ENCODE measurements at places on chromosomes 13 and 19.

DNA sequence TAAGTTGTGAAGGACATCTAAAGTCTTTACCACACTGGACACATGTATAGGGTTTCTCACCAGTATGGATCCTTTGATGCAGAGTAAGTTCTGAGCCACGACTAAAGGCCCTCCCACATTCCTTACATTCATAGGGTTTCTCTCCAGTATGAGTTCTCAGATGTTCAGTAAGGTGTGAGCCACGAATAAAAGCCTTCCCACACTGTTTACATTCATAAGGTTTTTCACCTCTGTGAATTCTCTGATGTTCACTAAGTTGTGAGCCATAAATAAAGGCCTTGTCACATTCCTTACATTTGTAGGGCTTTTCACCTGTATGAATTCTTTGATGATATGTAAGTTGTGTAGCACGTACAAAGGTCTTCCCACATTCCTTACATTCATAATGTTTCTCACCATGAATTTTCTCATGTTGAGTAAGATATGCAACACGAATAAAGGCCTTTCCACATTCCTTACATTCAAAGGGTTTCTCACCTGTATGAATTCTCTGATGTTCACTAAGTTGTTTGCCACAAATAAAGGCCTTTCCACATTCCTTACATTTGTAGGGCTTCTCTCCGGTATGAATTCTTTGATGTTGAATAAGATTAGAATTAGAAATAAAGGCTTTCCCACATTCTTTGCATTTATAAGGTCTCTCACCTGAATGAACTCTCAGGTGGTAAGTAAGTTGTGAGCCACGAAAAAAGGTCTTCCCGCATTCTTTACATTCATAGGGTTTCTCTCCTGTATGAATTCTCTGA is 29.8 kb downstream of the ZNF571 start:
- DNase-seq: no peak

- DNase-seq: no peak
Measured at GRCh38 chr19:35703343-35703742, 1.0 kb upstream of the ZBTB32 start.

DNA sequence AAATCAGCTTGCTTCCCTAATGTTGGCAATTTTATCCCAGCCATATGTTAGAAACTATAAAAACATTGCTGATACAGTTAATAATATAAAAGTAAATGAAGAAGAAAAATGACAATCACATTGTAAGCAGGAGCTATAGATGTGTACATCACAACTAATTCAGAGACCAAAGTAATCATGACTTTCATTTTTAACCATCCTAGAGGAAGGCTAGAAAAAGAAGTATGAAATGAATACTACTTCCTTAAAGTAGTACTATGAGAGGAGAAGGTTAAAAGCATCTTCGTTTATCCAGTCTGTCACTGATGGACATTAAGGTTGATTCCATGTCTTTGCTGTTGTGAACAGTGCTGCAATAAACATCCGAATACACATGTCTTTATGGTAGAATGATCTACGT is 135.5 kb downstream of the IRS2 start:
- DNase-seq: no peak

GRCh38 chr19:32555786-32556185 is 25.2 kb upstream of the PDCD5 start:
- DNase-seq: no peak

DNA sequence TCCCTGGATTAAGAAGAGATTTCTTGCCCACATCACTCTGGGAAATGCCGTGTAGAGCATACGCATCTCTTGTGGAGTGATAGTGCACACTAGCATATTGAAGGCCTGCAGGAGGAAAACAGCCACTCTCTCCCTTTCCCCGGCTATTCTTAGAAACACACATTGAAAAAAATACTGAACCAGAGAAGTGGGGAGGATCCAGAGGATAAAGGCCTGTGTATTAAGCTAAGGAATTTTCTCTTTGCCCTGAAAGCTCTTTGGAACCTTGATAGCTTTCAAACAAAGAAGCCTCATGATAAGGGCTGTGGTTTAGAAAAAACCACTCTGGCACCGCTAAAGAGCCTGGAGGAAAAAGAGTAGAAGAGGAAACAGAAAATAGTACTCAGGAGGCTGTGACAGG is 386.1 kb upstream of the NBEA start:
- no peak for DNase-seq

DNA sequence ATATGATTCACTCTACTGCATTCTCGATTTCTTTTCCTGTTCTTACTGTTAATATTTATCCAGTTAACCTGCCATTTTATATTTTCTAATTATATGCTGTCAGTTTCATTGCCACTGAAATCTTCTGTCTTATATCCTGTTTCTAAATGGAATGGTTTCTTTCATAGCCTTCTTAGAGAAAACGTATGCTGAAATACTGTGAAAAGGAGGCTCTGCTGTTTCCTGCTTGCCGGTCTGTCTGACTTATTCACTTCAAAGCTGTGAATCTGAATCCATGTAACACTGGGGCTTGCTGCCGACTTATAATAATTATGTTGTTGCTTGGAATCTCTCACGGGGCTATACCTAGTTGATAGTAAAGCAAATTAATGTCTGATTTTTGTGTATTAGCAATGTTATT is 80.0 kb downstream of the GPR12 start:
- no peak for DNase-seq

GRCh38 chr19:36060430-36060829 is 5.7 kb downstream of the WDR62 start:
- DNase-seq: no peak

DNA sequence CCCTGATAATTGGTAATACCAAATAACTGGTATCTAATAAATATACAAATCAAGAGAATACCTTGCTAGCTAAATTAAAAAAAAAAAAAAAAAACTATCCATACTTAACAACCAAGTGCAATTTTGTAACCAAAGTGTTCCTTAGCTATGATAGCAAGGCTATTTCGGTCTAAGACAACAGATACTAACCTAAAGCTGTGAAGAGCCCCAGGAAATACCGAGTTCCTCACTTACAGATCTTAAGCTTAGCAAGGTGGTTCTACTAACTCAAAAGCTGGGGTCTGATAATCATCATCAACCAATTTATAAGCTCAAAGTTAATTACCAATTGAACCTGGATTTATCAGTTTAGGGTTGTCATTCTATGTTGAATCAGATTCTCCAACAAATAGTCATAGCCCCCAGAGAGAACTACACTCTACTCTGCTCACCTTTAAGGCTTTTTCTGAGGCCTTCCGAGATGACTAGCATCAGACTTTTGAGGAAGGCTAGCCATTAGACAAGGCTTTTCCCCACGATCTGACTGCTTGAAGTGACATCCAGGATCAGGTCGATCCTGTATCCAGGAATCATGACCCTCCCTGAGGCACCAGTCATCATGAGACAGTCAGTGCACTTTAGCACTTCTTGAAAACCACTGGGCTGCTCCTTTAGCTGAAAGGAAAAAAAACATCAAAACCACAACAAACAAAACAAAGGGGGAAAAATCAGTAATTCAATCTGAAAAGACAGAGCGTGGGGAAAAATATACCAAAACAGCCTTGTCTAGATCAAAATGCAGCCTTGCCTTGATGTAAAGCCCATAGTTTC is 31.9 kb downstream of the INTS6 start:
- no peak for DNase-seq

DNA sequence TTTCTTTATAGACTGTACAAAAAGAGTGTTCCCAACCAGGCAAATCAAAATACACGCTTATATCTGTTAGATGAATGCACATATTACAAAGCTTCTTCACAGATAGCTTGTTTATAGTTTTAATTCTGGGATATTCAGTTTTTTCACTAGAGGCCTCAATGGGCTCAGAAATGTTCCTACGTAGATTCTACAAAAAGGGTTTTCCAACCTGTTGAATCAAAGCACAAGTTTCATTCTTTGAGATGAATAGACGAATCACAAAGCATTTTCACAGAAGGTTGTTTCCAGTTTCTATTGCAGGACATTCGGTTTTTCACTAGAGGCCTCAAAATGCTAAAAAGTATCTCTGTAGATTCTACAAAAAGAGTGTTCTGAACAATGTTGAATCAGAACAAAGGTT is 1490.3 kb downstream of the UQCRFS1 start:
- no peak for DNase-seq

GRCh38 chr19:13926010-13926409 is 12.2 kb downstream of the PODNL1 start:
- DNase-seq: no peak

DNA sequence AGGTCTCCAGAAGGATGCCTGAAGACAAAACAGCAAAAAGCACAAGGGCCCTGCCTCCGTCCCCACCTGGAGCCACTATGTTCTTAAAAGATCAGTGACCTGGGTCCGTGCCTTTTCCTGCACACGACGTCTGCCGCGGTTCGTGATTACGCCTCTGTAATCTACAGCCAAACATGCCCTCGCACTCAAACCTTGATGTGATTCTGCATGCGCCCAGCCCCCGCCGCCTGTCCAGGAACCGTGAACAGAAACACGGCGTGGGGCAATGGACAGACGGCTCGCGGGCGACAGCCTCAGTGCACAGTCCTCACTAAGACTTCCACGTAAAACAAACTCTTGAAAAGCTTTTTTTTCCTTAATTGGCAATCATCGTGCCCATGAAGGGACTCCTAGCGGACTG is 15.5 kb downstream of the C13orf46 start:
- no peak for DNase-seq

DNA sequence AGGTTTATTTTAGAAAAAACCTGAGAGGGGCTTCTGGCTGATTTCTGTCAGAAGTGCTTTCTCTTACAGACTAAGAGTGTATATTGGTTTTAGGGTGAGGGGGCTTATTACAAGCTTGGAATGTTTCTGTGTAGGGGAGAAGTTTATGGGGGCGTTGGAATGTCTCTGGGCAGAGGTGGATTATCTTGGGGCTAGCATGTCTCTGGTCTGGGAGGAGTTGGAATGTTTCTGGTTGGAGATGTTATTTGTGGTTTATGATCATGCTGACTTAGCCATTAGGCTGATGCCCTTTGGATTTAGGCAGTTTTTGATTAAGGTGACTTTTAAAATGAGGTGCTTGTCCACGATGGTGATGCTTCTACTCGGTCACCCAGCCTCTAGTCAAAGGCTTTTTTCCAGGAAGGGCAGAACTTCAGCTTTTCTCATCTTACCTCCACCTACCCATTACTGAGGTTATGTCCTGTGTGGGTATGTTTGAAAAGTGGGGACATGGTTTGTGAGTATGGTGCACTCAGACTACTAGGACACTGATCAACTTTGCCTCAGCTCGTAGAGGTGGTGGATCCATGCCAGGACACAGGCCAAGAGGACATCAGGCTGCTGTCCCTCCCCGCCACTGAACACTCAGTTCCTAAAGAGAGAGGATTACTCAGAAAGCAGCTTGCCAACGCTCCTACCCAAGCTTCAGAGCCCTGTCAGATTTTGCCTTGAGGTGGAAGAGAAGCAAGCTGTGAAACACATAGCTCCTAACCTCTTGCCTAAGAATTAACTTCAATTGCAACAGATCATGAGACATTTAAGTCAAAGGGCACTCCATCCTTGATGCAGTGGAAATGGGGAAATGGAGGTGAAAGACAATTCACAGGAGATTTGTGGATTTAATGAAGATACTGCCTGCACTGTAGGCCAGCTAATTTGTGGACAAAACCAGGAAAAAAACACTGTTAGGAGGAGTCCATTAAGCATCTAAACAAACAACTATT is 63.6 kb downstream of the ZNF44 start:
- DNase-seq: no peak

DNA sequence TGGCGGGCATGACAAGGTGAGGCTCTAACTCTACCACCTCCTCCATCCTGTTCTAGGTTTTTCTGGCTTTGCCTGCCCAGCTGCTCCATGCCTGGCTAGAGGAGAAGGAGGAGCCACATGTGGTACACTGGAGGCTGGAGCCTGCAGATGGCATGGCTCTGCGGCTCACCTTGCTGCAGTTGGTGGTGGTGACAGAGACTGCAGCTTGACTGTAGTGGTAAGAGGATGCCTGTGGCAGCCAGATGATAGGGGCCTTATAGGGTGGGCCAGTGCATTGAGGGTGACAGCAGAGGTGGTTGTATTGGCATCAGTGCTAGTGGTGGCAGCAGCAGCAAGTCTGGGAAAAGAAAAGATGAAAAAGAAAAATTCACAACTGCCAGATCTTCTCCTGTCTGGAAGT is 146.2 kb downstream of the TNFRSF19 start:
- no peak for DNase-seq

- DNase-seq: no peak
Measured at GRCh38 chr13:97328222-97328790, 105.7 kb upstream of the RAP2A start.

- no peak for DNase-seq
Measured at GRCh38 chr19:43618921-43619261, 538 bp downstream of the ZNF428 start.

DNA sequence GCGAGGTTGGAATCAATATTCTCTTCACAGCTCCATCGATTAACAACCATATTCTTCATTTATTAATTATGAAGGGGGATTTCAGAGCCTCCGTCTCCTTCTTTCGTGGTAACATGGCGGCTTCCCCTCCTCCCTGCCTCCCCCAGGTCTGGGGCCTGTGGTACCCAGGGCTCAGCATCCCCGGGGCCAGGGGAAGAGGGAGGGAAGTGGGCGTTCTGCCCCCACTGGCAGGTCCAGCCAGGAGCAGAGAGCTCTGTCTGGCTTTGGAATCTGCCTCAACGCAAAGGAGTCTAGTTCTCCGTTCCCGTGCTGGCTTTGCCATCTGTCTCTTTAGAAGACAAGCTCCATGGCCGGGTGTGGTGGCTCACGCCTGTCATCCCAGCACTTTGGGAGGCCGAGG is 37.8 kb upstream of the ONECUT3 start:
- no peak for DNase-seq

DNA sequence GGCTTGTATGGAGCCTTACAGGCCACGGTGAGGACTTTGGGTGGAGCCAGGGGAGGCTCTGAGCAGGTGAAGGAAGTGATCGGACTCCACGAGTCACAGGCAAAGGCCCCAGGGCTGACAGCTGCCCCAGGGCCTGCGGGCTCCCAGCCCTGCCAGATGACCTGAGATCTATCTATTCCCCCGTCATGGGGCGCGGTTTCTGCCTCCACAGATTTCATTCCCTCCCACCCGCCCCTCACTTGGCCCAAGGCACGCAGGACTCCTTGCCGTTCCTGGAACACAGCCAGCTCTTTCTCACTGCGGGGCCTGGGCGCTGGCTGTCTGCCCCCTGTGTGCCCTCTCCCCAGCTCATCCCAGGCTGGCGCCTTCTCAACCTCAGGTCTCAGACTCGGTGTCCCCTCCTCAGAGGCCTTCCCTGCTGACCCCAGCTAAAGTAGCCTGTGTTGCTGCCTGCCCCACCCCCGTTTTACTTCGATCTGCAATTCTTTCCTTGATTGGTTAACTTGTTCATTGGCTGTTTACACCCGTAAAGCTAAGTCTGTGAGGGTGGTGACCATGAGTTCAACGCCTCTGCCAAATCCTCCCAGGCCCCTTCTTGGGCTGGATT is 13.9 kb upstream of the PAK4 start:
- DNase-seq: no peak

DNA sequence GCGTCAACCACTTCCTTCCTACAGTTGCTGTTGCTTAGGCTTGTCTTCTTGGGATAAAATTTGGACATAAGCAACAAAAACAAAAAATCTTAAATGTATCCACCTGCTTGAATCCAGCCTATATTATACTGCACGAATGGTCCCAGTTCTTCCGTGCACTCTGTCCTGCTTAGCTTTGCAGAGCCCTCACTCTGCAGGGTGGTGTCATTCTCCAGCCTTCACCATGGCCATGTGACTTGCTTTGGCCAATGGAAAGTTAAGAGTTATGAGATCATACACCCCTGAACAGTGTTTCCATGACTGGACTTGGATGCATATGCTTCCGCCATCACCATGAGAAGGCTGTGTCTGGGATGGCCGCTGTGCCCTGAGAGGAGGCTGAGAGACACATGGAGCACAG is 27.4 kb upstream of the SACS start:
- DNase-seq: no peak

All from activated T-helper 1 cell treated with anti-CD3 and anti-CD28 coated beads, Interleukin-2, amount 50 U/mL, for 16 hours (primary cell).